ENCODE measurements at places on chromosomes 5 and 9.

- no peak for DNase-seq
These were observed 461.9 kb upstream of the PAPPA start for GRCh38 chr9:115691693-115692092.

DNA sequence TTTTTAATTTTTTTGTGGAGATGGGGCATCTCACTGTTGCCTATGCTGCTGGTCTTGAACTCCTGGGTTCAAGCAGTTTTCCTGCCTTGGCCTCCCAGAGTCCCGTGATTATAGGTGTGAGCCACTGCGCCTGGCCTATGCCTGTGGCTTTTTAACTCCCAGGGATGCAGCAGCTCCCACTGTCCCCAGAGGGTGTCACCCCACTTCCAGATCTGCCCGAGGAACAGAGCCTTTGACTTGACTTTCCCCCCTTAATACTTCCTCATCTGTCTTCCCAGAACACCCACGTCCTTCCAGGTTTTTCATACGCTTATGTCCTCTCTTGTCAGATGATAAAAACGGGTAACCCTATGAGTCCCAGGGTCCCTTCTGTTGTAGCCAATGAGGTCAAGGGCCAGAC lies 7.6 kb upstream of the PRRC2B start:
- DNase-seq, result no peak

GRCh38 chr5:140228364-140228837 lies 53.4 kb downstream of the CYSTM1 start:
- DNase-seq, result no peak

DNA sequence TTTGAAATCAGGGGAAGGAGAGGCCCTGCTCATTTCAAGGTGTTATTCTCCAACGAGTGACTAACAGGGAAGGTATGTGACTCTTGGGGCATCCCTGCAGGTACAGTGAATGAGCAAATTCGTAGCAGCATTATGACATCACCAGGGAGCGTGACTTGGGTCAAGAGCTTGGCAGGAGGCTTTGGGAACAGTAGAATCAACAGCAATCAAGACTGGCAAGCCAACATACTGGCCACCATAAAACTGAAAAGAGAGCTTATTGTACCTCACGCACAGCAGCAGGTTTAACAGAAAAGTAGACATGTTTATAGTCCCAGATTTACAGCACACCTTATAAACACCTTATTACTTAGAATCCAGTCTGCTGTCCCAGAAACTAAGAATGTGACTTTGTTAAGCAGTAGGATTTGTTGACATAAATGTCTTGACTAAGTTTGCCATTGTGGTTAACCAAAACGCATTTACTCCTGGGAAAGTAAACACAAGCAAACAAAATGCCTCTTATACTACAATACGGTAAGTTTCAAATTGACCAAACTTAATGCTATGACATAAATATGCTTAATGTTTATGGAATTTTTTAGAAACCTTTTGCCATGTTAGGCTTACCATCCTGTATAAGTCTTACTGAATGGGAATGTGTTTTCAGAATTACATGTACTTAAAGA lies 297.8 kb downstream of the NPR3 start:
- no peak for DNase-seq

GRCh38 chr5:153358315-153358976 lies 132.0 kb upstream of the GRIA1 start:
- DNase-seq, result no peak

- no peak for DNase-seq
These were observed 743.3 kb upstream of the CDH6 start for GRCh38 chr5:30450153-30450552.

- DNase-seq, result no peak
These were observed 32.2 kb downstream of the APTX start for GRCh38 chr9:32969270-32969669.

GRCh38 chr9:133854765-133855164 lies 116.6 kb upstream of the SARDH start:
- DNase-seq, result no peak

GRCh38 chr5:176183321-176184074 lies 54.7 kb upstream of the SIMC1 start:
- DNase-seq, result no peak

GRCh38 chr5:146878476-146879172 lies at the start of gene PPP2R2B:
Gene PPP2R2B (minus strand): TSS chr5:146878757.
- DNase-seq, result no peak

DNA sequence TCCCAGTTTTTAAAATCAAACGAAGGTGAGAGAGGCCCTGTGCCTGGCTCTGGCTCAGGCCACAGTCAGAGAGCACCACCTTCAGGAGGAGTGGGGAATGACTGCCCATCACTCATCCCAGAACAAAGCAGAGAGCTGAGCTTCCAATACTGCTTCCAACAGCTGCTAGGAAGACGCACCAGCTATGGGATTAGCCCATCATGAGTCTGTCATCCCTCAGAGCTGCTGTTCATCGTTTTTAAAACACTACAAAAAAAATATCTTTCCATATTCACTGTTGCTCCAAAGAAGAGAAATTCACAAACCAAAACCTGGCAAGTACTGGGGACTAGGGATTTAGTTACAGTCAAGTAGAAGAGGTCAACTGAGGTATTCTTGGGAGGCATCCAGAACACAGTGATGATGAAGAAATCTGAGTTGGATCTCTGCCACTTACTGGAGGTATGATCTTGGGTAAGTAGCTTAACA lies 102.4 kb downstream of the CDK5RAP2 start:
- DNase-seq, result peak; percentile 72

GRCh38 chr9:126207256-126207655 lies 119.4 kb upstream of the MVB12B start:
- DNase-seq, result no peak

DNA sequence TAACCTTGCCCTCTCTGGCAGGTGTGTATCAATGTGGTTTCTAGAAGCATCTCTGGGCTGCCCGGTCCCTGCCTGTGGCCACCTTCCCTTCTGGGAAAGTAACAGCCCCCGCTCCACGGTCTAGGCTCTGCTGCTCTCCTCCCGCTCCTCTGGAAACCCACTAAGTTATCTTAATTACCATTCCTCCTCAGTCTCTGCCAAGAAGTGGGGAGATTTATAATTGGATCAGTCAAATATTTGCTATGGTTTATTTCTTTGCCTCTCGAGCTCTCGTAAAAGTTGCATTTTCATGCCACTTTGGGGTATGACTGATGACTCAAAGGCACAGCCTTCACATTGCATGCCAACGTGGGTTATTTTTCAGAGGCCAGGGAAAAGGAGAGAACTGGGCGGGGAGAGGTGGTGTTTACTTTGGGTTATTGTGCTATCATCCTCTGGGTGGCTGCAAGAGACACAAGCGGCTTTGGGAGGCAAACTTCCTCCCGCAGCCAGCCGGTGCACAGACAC lies 205.3 kb upstream of the WWC1 start:
- DNase-seq, result no peak

GRCh38 chr9:2241461-2241835 lies 226.3 kb downstream of the SMARCA2 start:
- no peak for DNase-seq

- DNase-seq, result no peak
These were observed 32.6 kb downstream of the CSNK1A1 start for GRCh38 chr5:149518620-149519019.

DNA sequence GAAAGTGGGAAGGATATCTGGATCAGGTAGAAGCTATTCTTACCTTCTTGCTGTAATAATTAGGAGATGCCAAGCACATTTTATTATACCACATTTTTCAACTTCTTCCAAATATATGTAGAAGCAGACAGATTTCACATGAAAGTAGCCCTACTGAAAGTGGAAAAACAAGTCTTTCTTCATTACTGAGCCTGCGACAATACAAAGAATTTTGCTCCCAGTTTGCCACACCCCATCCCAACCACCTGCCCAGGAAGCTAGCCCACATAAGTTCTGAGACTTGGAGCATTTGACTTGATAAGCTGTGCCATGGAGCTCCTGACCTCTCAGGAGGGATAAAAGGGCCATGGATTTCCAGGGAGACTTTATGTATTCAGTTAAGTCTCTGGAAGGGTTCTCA lies 249.1 kb upstream of the ADCY2 start:
- no peak for DNase-seq

- DNase-seq, result no peak
These were observed 152.3 kb upstream of the OR13F1 start for GRCh38 chr9:104351726-104352125.

DNA sequence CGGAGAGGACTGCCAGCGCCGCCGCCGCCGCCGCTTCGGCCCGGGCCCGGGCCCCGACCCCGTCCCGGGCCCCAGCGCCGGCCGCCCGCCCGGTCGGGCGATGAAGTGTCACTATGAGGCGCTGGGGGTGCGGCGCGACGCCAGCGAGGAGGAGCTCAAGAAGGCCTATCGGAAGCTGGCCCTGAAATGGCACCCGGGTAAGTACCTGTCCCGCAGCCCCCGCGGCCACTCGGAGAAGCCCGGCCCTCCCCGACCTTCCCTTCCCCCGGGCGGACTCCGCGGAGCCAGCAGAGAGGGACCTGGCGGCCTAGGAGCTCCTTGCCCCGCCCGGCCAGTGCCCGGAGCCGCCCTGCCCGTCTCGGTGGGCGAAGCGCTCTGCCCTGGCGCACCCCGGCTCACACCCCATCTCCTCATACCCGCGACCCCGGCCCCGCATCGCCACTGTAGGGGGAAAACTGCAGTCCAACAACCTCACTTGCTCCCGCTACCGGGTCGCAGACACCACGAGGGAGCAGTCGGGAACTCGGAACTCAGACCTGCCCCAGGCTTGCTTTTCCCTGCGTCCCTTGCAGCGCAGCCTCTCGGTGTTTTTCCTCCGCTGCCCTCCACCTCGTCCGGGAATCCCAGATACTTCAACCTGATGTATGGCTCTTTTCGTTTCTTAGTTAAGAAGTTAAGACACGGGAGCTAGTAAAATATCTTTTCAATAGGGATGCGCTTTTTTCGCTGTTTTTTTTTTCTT lies 532 bp downstream of the DNAJC21 start:
- DNase-seq, result peak; percentile 93

DNA sequence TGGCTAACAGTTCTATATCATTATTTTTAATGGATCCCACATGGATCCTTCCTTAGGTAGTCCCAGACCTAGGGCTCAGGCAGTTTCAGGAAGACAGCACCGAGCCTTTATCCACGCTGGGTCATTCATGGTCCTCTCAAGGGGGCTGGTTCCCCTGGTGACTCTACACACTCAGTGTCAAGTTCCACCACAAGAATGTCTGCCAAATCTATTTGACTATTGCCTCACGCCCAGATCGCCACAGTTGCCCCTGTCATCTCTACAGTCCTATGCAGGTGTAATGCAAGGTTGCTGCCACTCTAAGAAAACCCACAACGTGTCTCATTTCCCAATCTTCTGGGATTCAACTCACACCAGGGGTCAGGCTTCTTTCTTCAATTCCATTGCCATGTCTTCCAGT lies 8.0 kb upstream of the ZNF366 start:
- no peak for DNase-seq

DNA sequence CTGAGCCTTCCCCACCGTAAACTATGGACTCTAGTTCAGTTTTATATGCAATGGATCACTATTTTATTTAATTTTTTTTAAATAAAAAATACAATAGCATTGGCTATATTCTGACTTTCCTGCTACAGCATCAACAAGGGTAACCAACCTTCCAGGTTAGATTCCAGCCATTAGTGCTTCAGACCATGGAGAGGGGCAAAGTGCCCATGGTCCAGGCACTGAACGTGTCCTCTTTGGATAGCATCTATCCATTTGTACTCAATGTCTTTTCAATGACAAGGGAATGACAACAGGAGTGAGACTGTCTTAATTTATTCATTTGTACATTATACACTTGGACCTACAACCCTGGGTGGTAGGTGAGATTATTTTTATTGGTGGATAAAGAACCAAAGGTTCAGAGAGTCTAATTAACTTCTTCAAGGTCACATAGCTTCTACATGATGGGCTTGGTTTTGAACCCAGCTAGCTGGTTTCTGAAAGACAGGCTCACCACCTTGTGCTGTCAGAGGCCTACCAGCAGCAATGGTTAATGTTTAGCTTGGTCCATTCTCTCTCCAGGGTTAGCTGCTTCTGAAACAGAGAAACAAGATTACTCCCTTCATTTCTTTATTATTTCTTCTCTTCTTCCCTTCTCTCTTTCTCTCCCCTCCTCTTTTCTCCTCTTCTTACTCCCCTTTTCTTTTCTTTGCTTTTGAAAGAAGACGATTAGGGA lies 11.5 kb downstream of the TMEM171 start:
- DNase-seq, result no peak

GRCh38 chr9:68913054-68913453 lies 100.9 kb downstream of the PRKACG start:
- no peak for DNase-seq

GRCh38 chr5:97627272-97627671 lies 444.2 kb upstream of the RIOK2 start:
- DNase-seq, result no peak

DNA sequence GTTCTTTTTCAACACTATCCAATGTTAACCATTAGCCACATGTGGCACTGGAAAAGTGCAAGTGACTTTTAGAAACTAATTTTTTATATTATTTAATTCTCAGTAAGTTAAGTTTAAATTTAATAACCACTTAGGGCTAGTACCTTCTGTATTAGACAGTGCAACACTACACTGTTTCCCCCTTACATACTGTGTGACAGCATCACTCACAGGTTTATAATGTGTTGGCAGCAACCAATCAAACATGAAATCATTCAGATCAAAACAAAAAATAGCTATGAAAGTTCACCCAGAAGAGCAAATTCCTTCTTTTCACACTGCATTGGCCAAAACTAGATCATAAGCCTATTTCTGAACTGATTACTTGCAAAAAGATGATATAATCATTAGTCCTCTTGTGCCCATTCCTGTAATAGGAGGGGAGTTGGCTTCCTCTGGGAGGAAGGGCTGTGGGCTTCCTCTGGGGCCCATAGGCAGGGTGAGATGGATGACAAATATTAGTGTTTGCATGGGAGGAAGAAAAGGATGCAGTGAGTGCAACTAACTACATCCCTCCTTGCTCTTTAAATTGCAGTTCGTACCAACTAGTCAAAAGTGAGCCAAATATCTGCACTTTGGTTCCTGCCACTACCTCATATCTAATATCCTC lies 708.1 kb upstream of the RGMB start:
- DNase-seq, result no peak

- no peak for DNase-seq
These were observed 11.8 kb downstream of the NR2F1 start for GRCh38 chr5:93594591-93595419.

- DNase-seq, result peak; percentile 46
These were observed 1.5 kb downstream of the RNF44 start for GRCh38 chr5:176535664-176536131.

DNA sequence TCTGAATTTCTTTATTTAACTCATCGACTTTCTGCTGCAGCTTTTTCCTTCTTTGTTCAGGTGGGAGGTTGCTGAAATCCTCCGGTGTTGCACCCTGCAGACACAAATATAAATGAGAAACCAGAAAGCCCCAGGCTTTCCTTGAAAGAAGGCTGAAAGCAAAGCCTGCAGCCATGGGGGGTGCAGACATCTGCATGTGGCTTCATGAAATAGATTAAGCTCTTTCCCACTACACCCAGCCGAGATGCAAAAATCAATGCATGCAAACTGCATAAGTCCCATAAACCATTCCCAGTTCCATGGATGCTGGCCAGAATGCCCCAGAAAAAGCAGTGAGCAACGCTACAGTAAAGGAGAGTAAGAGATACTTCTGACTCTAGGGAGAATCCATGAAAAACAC lies 73.6 kb downstream of the USP20 start:
- DNase-seq, result no peak
